ENCODE measurements at places on chromosomes 4 and X. TPM values are rescaled to one million over a fixed set of nuclear protein-coding genes. Genes with fewer than 3 reads are reported as not detected.

DNA sequence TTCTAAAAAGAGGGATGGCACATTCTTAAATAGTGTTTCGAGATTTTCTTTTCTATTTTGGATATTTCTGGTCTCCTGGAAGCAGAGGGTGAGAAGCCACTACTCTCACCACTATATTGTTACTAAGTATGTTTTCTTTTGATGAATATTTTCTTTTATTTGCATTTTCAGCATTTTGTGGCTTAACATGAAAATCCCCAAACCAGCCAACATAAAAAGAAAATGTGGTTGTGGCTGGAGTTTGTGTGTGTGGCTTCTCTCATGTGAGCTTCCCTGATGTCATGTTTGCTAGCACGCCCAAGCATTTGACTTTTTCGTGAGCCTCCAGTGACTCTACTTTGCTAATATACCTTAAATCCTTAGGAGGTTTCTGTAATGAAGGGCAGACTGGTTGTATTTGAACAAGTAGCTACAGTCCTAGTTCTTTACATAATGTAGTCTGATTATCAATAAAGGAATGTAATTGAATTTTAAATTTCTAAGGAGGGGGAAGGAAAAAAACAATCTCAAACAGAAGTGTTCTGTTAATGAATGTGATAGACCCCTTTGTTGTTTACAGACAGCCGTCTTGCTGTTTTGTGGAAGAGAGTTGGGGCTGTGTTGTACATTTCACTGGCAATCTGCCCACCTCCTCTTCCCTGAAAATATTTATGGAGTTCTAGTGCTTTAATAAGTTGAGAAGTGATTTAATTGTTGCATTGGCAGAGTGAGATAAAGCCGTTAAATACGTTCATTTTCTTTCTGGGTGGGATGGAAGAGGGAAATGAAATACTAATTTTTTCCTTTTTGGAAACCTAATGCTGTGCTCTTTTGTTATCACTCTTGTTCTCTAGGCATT is 114.6 kb downstream of the ARHGAP10 start:
- H3K4me1 ChIP-seq: peaks cover 2% of the 10 kb centered on the region
- H3K27ac ChIP-seq: no peak overlapping the region
- no peaks in the 10 kb centered on the region for H3K27me3 ChIP-seq

SSX1 gene
- not detected for total RNA-seq

FOXO4 gene
- total RNA-seq: 20.4 TPM

DNA sequence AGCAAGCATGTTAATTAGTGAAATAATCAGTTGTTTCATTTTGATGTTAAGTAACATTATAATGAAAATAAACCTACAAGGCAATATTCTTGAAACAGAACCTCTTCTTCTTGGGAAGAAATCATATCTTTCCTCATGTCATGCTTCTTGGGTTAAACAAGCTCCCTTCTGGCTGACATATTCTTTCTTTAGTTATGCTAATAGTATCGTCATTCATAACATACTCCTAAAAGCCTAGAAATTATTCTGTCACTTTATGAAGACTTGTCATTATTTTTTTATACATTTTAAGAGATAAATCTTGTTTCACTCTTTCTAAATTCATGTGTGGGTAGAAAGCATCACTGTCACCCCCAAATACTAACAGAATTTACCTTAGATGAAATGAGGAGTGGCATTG is 1047.0 kb upstream of the GRID2 start:
- DNase-seq: no peak
- no peak overlapping the region for H3K4me3 ChIP-seq
- H3K4me1 ChIP-seq: no peaks in the 10 kb centered on the region
- H3K27ac ChIP-seq: no peak overlapping the region
- no peaks in the 10 kb centered on the region for H3K27me3 ChIP-seq
- H3K36me3 ChIP-seq: no peaks in the 10 kb centered on the region

GRCh38 chr4:8289151-8289750 is 19.7 kb downstream of the HTRA3 start:
- no peak overlapping the region for H3K27ac ChIP-seq
- no peaks in the 10 kb centered on the region for H3K27me3 ChIP-seq
- no peaks in the 10 kb centered on the region for H3K36me3 ChIP-seq
- no peak for DNase-seq

DNA sequence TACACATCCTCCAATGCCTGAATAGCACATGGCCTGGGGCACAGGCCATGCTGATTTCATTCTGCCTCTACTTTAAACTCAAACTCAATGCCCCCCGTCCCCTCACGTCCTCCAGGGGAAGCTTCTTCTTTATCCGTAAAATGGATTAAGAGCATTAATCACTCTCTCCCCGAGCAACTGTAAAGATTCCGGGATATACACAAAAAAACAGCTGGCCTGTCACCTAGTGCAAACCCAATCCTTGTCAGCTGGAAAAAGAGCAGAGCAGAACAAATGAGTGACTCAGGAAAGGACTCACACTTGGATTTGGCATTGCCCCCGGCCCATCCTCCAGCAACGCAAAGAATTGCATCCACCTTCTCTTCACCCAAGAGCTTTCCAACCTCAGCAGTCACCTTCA is 7.8 kb downstream of the QDPR start:
- H3K36me3 ChIP-seq: peaks cover 56% of the 10 kb centered on the region
- no peaks in the 10 kb centered on the region for H3K27me3 ChIP-seq
- DNase-seq: no peak
- H3K27ac ChIP-seq: no peak overlapping the region
- H3K4me1 ChIP-seq: peaks cover 25% of the 10 kb centered on the region
- H3K4me3 ChIP-seq: no peak overlapping the region

DNA sequence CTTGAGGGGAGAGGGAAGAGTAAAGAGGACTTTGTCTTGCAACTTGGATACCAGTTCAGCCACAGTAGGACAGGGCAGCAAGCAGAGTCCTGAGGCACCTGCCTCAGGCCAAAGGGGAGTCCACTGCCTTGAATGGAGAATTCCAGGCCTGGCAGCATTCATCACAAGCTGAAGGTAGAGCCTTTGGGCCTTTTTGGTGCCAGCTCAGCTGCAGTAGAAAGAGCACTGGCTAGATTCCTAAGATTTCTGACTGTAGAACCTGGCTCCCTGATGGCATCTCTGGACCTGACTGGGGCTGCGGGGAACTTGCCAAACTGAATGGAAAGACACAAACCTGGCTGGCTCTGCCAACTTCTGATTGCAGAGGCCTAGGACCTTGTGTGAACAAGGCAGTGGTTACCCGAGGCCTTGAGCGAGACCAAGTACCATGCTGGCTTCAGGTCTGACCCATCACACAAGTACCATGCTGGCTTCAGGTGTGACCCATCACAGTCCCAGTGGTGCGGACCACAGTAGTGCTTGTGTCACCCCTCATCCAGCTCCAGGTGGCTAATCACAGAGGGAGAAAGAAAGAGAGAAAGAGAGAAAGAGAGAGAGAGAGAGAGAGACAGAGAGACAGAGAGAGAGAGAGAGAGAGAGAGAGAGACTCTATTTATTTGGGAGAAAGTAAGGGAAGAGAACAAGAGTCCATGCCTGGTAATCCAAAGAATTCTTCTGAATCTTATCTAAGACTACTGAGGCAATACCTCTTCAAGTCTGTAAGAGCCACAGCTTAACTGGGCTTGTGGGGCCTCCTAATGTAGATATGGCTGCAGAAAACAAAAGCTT is 137.6 kb upstream of the SPIN4 start:
- no peak overlapping the region for H3K27ac ChIP-seq
- peaks cover 9% of the 10 kb centered on the region for H3K36me3 ChIP-seq
- no peak for DNase-seq
- no peaks in the 10 kb centered on the region for H3K4me1 ChIP-seq
- H3K27me3 ChIP-seq: no peaks in the 10 kb centered on the region

PAGE5 gene
- total RNA-seq: not detected

DNA sequence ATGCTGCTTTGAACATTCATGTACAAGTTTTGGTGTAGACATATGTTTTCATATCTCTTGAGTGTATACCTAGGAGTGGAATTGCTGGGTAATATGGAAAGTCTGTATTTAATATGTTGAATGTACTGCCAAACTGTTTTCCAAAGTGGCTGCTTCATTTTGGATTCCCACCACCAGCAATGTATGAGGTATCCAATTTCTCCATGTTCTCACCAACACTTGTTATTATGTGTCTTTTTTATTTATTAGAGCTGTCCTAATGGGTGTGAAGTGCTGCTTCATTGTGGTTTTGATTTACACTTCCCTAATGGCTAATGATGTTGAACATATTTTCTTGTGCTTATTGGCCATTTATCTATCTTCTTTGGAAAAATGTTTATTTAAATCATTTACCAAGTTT is 60.4 kb downstream of the BCOR start:
- no peak for DNase-seq
- no peaks in the 10 kb centered on the region for H3K36me3 ChIP-seq
- H3K4me1 ChIP-seq: peaks cover 26% of the 10 kb centered on the region
- no peak overlapping the region for H3K27ac ChIP-seq
- no peaks in the 10 kb centered on the region for H3K27me3 ChIP-seq
- no peak overlapping the region for H3K4me3 ChIP-seq

TMEM154 gene
- 50.0 TPM for total RNA-seq

PRDM5 gene
- 0.23 TPM for total RNA-seq

DNA sequence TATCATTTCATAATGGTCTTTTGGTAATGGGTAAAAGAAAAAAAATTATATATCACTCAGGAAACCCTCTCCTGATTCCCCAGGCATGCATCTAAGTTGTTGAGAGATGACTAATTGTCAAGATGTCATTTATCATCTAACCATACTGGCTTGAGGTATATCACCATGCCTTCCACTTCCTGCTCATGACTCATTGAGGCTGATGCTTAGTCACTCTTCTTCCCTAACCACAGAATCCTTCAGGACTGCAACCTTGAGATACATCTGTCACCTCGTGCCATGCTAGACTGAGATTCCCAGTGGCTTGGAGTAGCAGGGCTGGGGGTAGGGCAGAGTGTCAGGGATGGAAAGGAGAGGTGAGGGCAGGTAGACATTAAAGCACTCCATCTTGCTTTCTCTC is 782.5 kb upstream of the INTU start:
- no peak overlapping the region for H3K27ac ChIP-seq
- H3K4me3 ChIP-seq: no peak overlapping the region
- DNase-seq: no peak

WNK3 gene
- 0.13 TPM for total RNA-seq

DNA sequence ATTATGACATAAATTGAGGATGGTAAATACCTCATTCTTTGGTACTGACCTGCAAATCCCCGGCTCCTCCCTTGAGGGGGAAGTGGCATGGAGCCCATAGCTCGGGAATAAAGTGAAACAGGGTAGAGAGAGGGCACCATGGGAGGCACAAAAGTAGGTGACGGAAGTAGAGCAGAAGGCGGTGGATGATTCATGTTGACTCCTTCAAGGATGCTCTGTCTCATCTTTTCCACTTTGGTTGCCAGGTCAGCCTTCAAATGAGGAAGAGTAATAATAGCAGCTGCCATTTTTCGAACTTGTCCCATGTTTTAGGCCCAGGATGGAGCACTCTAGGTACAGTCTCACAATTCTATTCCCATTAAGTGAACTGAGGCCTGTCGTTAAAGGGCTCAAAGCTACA is 41.4 kb upstream of the PHF8 start:
- no peak overlapping the region for H3K27ac ChIP-seq
- no peak for DNase-seq
- no peak overlapping the region for H3K4me3 ChIP-seq
- H3K4me1 ChIP-seq: no peaks in the 10 kb centered on the region
- H3K36me3 ChIP-seq: no peaks in the 10 kb centered on the region

DNA sequence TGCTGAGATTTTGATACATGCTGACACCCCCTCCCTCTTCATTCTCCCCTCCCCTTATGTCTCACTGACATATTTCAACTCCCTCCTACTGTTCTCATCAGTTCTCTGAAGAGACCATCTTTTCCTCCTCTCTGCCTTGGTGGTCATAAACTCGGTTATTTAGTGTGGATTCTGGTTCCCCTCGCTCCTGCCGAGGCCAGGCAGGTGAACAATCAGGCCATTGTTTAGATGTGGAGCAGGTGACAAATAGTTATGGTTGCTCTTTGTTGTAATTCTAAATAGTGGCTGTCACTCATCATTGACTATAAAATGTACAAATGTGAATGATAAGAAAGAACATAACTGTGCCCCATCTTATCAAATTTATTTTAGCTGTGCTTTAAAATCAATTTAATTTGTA is 324.6 kb downstream of the BCOR start:
- DNase-seq: no peak
- H3K4me1 ChIP-seq: peaks cover 42% of the 10 kb centered on the region
- no peak overlapping the region for H3K4me3 ChIP-seq
- no peaks in the 10 kb centered on the region for H3K27me3 ChIP-seq
- no peaks in the 10 kb centered on the region for H3K36me3 ChIP-seq

GRCh38 chrX:24479924-24480323 is 14.8 kb downstream of the PDK3 start:
- peak overlapping the region; percentile 98 for H3K27ac ChIP-seq
- peaks cover 5% of the 10 kb centered on the region for H3K36me3 ChIP-seq
- peak; percentile 83 for DNase-seq
- H3K4me1 ChIP-seq: peaks cover 68% of the 10 kb centered on the region

DNA sequence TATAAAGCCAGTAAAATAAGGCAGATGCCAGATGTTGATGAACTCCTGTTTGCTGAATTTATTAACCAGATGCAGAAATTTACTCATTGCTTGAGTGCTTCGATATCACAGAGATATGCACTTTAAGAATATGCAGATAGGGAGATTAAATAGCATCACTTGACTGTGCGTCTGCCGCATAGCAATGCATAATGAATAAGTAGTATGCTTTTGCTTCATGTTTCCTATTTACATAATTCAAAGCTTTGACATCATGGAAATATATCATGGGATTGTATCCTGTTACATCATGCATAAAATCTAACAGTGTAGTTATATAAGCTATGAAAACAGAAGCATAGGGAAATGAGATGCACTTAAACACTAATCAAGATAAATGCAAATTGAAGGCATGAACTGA is 45.9 kb downstream of the VEGFC start:
- no peak overlapping the region for H3K27ac ChIP-seq
- H3K4me3 ChIP-seq: no peak overlapping the region
- no peaks in the 10 kb centered on the region for H3K27me3 ChIP-seq

DNA sequence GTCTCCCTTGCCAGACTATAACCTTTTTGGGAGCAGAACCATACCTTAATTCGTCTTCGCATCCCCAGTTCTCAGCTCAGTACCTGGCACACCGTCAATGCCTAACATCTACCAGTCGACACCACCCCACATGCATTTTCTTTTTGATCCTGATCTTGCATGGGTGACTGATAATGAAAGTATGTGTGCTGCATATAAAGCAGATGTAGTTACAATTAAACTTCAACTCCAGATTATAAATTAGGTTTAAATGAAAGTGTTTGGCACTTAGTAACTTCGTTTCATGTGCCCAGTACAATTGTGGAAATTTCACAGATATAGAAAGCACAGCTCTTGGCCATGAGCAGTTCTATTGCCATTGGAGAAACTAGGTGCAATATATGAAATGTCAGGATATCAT is 8.8 kb upstream of the NKX6-1 start:
- H3K4me1 ChIP-seq: no peaks in the 10 kb centered on the region
- no peak overlapping the region for H3K4me3 ChIP-seq
- H3K36me3 ChIP-seq: no peaks in the 10 kb centered on the region
- H3K27ac ChIP-seq: no peak overlapping the region
- H3K27me3 ChIP-seq: peaks cover 50% of the 10 kb centered on the region

DNA sequence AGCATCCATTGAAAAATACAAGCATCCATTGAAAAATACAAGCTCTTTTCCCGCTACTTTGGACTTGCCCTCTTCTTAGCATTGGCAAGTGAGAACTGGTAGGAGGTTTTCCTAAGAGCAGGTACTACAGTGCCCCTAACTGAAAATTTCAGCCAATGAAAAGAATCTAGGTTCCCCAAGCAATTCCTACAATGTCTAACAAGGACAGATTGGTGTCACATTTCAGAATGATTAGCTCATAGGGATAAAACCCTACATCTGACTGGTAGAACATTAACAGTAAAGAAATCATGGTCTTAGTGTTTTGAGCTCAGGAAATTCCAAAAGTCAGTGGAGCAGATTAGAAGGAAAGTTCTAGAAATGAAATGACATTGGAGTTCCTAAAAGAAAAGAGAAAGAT is 68.6 kb upstream of the QRFPR start:
- H3K36me3 ChIP-seq: no peaks in the 10 kb centered on the region
- H3K4me1 ChIP-seq: no peaks in the 10 kb centered on the region
- no peak overlapping the region for H3K4me3 ChIP-seq

Data from activated CD4-positive, alpha-beta memory T cell treated with anti-CD3 and anti-CD28 coated beads, Interleukin-2, amount 10 ng/mL, durations not matched to agents 7 days and 5 days (primary cell).